AG08395 (cell line): ENCODE measurements at places on chromosomes 1 and 21.

DNA sequence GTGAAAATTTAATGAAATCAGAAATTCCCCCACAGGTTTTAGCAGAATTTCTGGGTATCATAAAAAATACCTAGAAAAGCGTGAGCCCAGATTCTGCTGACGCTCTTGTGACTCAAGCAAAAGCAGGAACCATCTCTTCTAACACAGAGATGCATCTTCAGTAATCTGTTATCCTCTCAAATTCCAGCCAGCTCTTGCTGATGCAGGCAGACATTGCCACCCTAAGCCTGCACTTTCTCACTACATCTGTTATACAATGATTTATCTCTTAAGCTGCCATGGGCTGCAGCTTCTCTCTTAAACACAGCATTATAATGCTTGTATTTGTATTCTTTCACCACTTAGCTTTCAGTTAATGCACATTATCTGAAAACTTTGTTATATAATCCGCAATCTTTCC is 113.0 kb upstream of the RGS1 start:
- DNase-seq: no peak

DNA sequence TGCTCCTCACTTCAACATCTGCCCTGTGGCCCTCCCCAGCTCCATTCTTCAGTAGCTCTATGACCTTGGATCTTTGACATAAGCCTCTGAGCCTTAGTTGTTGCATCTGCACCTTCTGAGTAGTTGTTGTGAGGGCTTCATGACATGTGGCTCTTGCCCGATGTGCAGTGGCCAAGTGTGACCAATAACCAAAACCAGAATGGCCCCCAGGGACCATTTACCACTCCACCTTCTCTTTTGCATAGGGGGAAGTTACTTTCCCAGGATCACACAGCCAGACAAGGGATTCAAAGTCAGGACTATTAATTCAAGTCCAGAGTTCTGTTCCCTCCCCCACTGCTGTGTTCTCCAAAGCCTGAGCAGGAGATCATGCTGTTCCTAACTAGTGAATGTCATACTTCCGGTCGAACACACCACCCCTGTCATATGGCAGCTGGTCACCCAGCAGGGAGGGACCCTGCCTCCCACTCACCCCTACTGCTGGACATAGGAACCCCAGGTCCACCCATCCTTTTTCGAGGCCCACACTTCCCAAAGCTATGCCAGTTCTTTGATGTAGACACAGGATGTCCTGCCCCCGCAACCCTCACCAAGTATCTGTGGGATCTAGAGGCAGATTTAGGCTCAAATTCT is 4.0 kb downstream of the FGR start:
- no peak for DNase-seq

GRCh38 chr1:60731321-60731720 is 351.0 kb upstream of the NFIA start:
- no peak for DNase-seq

GRCh38 chr1:110673197-110673701 is 1.5 kb downstream of the KCNA3 start:
- DNase-seq: no peak

DNA sequence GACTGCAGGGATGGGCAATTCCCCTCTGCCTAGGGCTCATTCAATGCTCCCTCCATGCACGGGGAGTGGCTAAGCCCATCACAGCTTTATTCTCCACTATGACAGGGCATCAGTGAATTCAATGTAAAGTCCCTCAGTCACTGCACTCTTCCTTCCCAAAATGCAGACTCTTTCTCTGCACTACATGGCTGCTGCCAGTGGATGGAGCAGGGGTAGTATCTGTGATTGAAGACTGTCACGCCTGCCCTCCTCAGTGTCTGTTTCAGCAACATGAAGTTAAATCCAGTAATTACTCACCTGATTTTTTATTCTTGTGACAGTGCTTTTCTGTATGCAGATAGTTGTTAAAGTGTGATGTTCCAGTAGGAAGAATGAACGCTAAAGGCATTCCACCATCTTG is 1323.2 kb downstream of the AMY1C start:
- DNase-seq: no peak
